ENCODE measurements at places on chromosomes 3 and 15.

DNA sequence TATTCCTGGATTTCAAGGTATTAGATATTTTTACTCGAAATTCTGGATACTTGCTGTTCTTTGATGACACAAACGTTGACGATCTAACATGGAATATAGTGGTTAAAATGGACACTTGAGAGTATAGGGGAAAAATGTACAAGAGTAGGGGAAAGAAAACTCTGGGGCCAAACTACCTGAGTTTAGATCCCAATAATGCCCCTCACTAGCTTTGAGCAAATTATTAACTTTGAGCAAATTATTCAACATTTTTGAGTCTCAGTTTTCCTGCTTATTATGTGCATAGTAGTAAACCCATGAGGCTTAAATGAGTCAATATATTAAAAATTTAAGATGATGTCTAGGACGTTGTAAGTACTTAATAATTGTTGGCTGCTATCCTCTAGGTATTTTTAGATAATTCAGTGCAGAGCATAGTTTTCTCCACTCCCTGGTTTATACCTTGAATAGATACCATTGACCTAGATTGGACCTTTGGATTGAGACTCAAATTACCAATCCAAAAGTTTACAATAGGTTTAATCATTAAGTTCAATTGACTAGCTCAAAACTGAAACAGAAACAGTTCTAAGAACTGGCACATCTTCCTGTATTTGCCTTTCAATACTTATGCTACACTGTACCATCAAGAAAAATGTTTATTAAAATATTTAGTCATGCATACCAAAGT lies 4.5 kb downstream of the ADGRG7 start:
- no peak for DNase-seq

DNA sequence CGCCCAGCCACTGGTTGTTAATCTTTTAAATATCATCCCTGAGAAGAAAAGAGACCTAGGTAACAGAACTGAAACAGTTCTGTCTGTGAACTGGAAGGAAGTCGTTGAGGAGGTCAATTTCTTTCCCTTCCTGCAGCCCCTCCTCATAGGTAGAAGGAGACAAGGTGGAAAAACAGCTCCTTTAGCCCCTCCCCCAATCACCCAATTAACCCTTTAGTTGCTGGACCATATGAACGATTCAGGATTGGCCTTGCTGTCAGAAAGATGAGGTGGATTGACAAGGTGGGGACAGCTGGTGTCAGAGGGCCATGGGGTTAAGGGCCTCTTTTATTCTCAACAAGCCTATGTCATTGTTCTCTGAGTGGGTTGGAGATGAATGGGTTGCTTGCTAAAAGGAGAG lies 36.0 kb upstream of the ZNF445 start:
- DNase-seq, result no peak

DNA sequence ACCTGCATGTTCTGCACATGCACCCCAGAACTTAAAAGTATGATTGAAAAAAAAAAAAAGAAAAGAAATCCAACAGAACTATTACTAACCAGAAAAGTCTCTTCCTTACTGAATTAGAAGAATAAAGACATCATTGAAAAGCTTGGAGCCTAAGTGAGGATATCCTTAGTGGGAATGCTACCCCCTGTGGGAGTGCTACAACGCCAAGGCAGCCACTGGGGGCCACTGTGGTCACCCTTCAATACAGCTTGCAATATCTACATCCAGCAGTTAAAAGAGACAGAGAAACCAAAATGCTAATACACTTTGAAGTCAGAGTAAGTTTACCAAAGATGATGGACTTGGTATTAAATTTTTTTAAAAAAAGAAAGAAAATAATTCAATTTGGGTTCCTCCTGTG lies 292.0 kb downstream of the PLCL2 start:
- DNase-seq, result no peak

DNA sequence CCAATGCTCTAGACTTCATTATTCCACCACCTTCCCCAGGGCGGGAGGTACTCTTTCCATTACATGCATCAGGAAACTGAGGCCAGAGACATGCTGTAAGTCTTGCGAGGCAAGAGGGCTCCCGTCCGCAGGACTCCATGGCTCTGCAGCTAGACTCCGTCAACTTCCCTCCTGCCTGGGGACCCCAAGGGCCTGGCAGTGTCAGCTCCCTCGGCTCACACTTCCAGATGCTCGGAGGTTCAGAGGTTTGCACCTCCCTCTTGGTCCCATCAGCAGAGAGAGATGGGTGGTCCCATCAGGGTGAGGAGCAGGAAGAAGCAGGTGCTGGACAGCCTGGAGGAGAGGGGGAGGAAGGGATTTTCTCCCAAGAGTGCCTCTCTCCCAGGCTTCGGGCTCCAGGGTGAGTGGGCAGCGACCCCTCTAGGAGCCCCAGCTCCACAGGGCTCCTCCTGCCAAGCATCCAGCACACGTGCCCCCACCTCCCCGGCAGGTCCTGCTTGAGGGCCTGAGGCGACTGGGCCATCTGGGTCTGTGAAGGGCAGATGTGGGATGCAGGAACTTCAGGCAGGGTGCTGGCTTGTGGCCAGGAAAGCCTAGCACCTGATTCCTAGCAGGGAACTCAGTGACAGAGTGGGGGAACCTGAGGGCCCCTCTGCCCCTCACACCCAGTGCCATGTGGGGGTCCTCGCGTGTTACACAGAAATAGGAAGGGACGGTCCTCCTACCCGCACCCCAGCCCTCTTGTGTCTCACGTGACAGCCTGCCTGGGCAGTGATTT lies 9.3 kb downstream of the PAK6 start:
- DNase-seq, result no peak

DNA sequence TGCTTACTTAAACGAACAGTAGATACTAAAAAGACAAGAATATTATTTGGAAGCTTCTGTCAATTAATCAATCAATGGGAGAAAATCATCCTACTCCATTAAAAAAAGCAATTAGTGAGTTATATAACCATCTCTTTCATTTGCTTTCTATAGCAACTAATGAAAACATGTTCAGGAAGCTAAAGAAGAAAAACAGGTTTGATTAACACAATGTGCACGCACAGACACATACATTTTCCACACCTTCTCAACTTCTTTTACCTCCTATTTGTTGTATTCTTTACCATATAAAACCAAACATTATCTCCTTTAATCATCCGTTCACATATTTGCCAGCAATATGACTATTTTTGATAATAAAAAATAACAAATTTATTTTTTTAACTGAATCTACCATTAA lies 111.3 kb downstream of the GBE1 start:
- DNase-seq, result no peak

- DNase-seq, result no peak
Observed at GRCh38 chr3:135473449-135473848, 492.1 kb upstream of the PPP2R3A start.

DNA sequence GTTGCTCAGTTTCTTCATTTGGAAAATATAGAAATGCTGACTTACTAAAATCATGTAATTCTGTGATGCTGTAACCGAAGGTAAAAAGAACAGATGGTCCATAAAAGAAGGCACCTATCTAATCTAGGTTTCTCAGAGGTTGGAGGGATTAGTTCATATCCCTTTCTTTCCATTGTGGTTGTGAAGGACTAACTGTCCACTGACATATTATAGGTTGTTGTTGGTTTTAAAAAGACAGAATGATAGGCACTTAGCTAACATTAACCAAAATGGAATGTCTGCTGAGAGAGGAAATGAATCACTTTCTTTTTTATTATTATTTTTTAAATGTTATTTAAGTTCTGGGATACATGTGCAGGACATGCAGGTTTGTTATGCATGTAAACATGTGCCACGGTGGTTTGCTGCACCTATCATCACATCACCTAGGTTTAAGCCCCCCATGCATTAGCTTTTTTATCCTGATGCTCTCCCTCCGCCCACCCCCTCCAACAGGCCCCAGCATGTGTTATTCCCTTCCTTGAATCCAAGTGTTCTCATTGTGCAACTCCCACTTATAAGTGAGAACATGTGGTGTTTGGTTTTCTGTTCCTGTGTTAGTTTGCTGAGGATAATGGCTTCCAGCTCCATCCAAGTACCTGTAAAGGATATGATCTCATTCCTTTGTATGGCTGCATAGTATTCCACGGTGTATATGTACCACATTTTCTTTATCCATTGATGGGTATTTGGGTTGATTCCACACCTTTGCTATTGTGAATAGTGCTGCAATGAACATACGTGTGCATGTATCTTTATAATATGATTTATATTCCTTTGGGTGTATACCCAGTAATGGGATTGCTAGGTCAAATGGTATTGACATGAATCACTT lies 45.8 kb downstream of the ALDH1A2 start:
- no peak for DNase-seq

GRCh38 chr15:92934716-92935115 lies 34.6 kb downstream of the CHD2 start:
- DNase-seq, result no peak
